Vagina (tissue), 2 donors: ENCODE measurements at places on chromosomes 5 and 9. TPM values are rescaled to one million over a fixed set of nuclear protein-coding genes. Genes with fewer than 3 reads are reported as not detected.

DNA sequence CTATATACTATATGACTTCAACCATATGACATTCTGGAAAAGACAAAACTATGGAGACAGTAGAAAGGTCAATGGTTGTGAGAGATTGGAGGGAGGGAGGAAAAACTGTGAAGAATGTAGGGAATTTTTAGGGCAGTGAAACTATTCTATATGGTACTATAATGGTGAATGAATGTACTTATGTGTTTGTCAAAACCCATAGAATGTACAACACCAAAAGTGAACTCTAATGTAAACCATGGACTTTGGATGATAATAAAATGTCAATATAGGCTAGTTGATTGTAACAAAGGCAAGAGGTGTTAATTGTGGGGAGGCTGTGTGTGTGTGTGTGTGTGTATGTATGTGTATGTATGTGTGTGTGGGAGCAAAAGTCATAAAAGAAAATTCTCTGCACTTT, 10.8 kb upstream of the STOM start:
- H3K4me1 ChIP-seq = no peaks in the 10 kb centered on the region
- DNase-seq = no peak
- H3K27ac ChIP-seq = no peak overlapping the region
- H3K4me3 ChIP-seq = no peak overlapping the region

- no peak overlapping the region for H3K27ac ChIP-seq
- H3K4me3 ChIP-seq = no peak overlapping the region
- no peaks in the 10 kb centered on the region for H3K4me1 ChIP-seq
- no peak for DNase-seq
- no peaks in the 10 kb centered on the region for H3K27me3 ChIP-seq
Observed at GRCh38 chr9:120855827-120856670, 13.3 kb upstream of the PSMD5 start.

Gene FAM78A
- total RNA-seq = 2.5 TPM

DNA sequence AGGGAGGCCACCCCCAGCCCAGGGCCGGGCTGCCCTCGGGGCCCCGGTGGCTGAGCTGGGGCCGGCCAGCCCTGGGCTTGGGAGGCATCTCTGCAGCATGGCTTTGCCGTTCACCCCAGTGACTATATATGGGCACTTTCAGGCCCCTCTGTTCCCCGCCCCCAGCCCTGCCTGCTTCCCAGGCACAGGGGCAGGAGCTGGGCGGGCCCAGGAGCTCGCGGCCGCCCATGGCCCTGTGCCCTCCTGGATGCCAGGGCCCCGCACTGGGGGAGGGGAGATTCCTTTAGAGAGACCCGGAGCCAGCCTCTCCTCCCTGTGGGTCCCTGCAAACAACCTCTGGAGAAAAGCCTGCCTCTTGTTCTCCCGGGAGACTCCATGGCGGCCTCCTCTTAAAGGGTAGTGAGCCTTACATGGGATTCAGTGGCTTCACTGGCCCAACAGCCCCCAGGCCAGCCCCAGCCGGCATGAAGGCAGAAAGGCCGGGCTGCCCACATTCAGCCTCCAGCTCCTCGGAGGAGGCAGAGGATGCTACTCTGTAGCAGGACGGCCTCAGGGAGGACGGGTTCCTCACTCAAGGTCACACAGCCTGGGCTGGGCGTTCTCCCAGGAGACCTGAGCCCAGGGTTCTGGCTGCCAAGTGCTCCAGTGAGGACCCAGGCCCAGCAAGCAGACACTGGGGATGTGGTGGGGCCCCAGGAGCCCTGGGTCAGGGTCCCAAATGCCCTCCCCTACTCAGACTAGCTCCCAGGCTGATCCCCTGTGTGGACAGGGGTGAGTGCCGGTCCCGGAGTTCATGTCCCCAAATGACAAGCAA, 4.1 kb downstream of the NACC2 start:
- no peaks in the 10 kb centered on the region for H3K27me3 ChIP-seq
- H3K4me3 ChIP-seq = no peak overlapping the region
- no peaks in the 10 kb centered on the region for H3K36me3 ChIP-seq
- no peak for DNase-seq
- H3K27ac ChIP-seq = peak overlapping the region; percentile 85

DNA sequence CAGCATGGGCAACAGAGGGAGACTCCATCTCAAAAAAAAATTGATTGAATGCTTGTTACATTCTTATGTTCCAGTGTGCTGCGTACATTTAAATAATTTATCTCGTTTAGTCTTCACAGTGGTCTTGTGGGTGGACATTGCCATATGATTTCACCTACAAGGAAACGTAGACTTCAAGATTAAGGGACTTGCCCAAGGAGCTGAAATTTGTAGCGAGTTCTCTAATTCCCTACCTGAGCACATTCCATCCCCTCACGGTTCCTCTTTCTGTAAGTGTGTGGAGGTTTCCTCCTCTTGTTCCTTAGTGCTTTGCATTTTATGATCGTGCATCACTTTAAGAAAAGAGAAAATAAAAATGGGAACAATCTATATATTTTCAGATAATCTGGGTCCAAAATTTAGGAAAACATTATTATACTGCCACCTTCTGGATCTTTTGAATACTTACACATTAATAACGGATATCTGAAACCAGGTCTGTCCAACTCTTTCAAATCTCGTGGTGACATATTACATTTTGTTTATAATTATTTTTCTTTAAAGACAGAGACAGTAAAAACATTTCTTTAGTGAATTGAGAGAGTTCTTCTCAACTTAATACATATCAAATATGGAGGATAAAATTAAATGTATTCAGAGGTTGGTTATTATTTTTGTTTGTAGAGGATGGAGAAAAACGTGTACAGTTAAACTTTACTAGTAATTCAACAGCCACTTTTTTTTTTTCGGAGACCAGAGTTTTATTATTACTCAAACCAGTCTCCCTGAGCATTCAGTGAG, 29.9 kb upstream of the C7 start:
- H3K27me3 ChIP-seq = no peaks in the 10 kb centered on the region
- H3K36me3 ChIP-seq = no peaks in the 10 kb centered on the region
- H3K4me3 ChIP-seq = no peak overlapping the region
- H3K27ac ChIP-seq = no peak overlapping the region
- no peak for DNase-seq
- H3K4me1 ChIP-seq = no peaks in the 10 kb centered on the region

Gene HMGCS1
- 68.0 TPM for total RNA-seq
